GM10248 (cell line): ENCODE measurements at places on chromosomes 7 and 10.

DNA sequence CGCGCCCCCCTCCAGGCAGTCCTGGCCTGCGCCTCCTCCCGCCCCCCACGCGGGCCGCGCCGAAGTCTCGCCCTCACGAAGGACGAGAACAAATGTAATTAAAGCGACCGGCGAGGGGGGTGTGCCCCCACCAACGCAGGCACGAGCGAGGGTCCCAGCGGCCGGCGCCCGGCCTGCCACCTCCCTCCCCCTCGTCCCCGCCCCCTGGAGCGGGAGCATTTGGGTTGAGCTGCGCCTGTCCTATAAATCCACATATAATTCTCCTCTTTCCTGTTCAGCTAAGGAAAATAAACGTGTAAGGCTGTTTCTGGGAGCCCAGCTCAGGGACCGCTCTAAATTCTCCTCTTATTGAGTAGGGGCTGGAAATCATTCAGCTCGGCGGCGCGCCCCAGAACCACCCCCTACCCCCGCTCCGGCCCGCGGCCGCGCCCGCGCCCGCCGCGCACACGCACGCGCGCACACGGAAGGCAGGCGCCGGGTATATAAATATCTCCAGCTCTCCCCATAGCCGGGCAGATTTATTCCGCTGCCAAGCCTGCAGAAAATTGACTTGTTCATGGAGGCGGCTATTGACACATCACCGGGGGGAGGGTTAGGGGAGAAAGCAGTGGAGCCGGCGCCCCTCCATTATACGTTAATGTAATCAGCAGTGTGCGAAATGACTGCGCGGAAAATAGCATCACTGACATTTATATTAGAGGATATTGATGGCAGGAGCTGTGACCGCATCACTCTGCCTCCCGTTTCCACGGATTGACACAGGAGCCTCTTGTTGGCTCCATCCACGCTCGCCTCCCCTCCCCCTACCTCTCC is 61.6 kb upstream of the BTRC start:
- DNase-seq: no peak

DNA sequence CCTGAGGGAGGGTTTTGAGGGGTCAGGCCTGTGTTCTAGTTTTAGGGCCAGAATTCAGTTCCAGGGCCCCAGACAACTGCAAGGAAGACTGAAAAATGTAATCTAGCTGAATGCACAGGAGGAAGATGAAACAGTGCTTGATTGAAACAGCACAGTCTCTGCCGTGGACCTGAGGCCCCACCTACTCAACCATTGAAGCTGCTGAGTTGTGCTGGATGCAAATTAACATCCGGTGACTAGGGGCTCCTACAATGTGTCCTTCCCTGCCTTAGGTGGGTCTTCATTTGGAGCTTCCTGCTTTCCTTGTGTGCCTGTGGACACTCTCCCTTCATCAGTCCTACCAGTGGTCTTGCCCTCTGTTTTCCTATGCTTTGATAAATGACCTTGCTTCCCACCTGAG is 5.7 kb downstream of the GLRX3 start:
- DNase-seq: peak; percentile 61

GRCh38 chr7:8210845-8211724 is 50.9 kb downstream of the ICA1 start:
- DNase-seq: no peak

- no peak for DNase-seq
These were observed 284.2 kb downstream of the SUGCT start for GRCh38 chr7:40418983-40419382.

DNA sequence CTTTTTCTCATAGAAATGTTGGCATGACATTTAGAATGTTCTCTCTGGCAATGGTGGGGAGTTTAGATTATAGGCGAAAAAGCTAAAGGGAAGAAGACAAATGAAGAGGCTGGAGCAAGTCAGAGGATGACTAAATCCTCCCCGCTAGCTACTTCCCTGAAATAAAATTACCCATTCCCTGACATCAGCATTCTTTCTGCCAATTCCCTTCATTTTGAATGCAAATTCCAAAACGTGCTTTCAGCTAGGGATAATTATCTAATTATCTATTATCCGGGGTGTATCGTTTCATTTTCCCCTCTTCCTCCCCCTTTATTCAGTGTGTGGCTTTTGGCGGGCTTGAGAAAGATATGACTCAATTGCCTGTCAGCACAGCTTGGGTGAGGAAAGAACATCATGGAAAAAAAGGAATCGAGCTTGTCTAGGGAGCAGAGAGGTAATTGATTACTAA is 672.3 kb downstream of the TNS3 start:
- DNase-seq: no peak

DNA sequence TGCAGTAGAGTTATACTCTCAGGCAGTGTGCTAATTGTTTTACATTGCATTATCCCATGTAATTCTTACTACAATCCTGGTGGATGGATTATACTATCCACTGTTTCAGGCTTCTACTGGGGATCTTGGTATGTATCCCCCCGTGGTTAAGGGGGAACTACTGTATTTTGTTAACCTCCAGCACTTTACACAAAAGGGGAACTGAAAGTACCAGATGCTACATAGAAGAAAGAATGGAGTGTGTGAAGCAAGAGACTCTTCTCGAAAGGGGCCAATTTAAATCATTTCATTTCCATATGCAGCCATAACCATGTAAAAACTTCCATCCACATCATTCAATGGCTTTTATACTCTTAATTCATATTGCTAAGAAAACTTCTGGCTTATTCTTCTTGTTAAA is 69.4 kb downstream of the C1GALT1 start:
- DNase-seq: peak; percentile 29

GRCh38 chr10:33193701-33194521 is 140.6 kb downstream of the NRP1 start:
- no peak for DNase-seq
